Prostate gland (tissue), 2 donors: ENCODE measurements at places on chromosomes 3 and 15. TPM values are rescaled to one million over a fixed set of nuclear protein-coding genes. Genes with fewer than 3 reads are reported as not detected.

DNA sequence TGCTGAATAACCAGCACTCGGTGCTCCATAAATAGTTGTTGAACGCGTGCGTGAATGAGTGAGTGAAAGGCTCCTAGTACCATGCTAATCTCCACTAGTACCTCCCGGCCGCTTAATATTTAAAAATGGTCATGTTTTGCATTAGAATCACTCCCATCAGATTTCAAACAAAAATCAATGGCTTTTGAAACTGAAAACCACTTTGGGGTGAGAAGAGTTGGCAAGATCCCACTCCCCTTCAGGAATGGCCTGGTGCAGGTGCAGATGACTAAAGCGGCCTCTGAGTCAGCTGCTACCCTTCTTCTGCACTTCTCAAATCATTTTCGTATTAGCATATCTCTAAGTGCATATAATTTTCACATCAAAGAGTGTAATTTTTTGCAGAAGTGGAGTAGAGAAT is 425.3 kb upstream of the PROK2 start:
- DNase-seq: no peak

GRCh38 chr3:87354398-87354797 is 78.0 kb upstream of the POU1F1 start:
- no peak for DNase-seq

- DNase-seq: no peak
Observed at GRCh38 chr3:28891485-28891884, 389.4 kb upstream of the RBMS3 start.

DNA sequence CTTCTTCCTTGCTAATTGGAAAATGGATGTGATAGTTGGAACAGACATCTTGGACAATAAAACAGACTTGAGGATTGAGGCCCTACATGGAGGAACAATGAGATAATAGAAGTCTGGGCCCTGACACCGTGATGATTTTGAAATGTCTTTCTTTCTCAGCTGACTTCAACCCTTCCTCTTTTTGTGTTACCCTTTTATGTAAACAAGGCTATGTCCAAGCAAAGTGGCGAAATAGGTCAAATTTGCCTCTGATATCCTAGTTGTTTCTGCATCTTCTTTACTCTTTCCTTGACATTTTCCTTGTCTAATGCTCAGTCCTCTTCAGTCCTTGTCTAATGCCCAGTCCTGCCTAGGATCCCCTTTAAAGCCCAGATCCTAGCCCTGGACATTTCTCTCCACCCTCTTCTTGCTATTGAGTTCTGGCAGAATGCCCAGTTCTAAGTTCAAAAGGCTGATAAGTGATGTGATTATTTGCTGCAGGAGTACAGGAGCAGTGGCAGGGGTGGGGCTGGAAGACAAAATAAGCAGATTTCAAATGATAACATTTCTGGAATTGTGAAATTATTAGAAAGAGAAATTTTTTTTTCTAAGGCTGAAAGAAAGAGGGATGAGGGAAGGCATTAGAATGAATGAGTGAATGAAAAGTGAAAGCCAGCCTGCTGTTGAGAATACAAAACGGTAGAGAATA is 6.5 kb upstream of the VPS8 start:
- DNase-seq: no peak

DNA sequence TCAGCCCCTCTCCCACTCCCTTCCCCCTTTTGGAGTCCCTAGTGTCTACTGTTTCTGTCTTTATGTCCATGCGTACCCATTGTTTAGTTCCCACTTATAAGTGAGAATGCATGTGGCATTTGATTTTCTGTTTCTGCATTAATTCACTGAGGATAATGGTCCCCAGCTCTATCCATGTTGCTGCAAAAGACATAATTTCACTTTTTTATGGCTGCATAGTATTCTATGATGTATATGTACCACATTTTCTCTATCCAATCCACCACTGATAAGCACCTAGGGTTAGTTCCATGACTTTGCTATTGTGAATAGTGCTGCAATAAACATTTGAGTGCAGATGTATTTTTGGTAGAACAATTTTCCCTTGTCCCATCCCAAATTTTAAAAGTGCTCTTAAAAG is 34.2 kb upstream of the RSL24D1 start:
- no peak for DNase-seq

CTXN2 gene
- not detected for total RNA-seq

DNA sequence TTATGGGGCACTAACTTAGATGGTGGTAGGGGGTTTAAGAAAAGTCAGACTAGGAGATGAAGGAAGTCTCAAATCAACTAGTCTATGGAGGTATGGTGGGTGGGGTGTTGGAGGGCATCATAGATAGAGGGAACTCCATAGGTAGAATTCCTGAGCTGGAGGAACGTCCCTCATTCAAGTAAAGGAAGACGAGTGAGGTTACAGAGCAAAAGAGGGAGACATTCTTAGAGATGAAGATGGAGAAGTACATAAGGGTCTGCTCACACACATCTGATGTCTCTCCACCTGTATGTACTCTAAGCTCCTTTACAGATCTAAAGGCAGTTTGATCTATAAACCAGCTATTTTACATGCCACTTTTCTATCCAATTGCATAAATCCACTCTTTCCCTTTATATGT is 1.4 kb downstream of the PLSCR1 start:
- DNase-seq: no peak

- no peak for DNase-seq
Observed at GRCh38 chr3:117297065-117297464, 587.5 kb downstream of the TUSC7 start.

MCTP2 gene
- 46.3 TPM for total RNA-seq

LMOD3 gene
- not detected for total RNA-seq

HCN4 gene
- total RNA-seq: 6.0 TPM

DNA sequence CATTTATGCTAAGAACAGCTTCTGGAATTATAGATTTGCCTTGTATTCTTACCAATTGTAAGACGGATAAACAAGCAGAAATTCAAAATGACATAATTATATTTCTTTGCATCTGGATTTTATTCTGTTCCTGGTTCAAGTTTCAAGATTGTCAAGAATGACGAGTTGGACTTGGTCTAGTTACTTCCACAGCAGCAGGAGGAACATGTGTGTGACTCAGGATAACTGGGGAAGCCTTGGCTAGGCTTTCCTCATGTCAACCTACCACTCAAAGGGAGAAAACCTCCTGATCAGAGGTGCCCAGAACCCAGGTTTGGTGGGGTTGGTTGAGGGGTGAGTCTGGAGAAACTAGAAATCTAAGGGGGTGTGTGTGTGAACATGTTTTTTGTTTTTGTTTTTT is 259.7 kb downstream of the SOX2 start:
- no peak for DNase-seq

DNA sequence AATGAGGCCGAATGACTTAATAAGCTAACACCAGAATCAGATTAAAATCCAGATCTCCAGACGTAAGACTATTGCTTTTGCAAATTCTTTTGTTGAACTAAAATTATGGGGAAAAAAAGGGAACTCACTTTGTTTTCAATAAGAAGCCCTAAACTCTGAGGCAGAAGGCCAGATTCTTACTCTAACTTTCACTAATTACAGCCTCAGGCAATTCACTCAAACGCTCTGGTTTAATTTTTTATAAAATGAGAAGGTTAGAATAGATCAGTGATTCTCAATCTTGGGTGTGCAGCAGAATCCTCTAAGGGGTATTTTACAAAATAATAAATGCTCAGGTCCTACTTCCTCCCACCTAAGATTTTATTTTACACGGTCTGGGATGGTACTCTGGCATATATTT is 38.1 kb downstream of the C3orf70 start:
- DNase-seq: no peak

GRCh38 chr3:39707314-39707909 is 102.0 kb upstream of the MYRIP start:
- peak; percentile 15 for DNase-seq

CPN2 gene
- total RNA-seq: 1.3 TPM

GRCh38 chr3:4601892-4602291 is 108.7 kb downstream of the ITPR1 start:
- no peak for DNase-seq

GOLGA6L7 gene
- total RNA-seq: not detected

GRCh38 chr3:87997298-87997697 is 61.5 kb downstream of the CGGBP1 start:
- DNase-seq: no peak

DNA sequence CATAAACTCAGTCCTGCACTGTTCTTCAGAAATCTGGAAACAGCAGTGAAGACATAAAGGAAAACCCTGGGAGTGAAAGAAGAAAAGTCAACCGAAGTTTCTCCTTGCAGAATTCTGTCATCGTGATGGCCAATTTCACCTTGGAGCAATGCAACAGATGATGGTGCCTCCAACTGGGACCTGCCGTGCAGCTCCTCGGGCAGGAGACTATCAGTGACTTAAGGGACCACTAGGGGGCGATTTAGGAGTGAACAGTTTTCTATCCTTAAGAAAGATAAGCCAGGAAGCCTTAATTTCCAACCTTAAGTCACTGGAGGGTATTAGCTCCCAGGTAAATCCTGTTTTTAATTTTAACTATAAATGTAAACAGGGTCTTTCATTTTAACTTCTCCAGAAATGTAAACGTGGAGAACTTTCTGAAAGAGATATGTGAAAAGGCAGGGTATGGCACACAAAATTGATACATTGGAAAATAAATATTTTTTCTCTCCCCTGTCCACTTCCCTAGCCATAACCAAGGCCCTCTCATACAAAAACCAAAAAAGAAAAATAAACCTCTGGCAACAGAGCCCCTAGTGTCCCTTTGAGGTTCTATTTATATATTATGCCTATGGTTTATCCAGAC is 116.3 kb downstream of the PDZRN3 start:
- DNase-seq: peak; percentile 82

DNA sequence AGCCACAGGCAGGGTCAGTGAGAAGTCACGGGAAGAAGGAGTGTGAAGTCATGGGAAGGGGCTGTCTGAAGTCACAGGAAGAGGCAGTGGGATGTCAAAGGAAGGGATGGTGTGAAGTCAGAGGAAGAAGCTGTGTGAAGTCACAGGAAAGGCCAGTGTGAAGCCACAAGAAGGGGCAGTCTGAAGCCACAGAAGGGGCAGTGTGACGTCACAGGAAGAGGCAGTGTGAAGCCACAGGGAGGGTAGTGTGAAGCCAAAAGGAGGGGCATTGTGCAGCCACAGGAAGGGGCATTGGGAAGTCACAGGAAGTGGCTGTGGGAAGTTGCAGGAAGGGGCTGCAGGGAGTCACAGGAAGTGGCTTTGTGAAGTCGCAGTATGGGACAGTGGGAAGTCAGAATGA is 35.1 kb downstream of the GASK1A start:
- no peak for DNase-seq

DNA sequence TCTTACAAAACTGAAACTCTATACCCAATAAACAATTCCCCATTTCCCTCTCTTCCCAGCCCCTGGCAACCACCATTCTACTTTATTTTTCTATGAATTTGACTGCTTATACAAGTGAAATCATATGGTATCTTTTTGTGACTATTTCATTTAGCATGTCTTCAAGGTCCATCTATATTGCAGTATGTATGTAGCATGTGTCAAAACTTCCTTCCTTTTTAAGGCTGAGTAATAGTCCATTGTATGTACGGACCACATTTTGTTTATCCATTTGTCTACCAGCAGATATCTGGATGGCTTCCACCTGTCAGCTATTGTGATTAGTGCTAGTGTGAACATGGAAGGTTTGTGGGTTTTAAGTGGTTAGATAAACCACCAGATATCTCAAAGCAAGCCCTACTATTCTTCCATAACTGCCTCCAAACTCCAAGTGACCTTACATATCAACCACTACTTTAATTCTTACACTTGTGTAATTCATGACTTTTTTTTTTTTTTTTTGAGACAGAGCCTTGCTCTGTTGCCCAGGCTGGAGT is 134.7 kb downstream of the TMCC1 start:
- no peak for DNase-seq

TIMP4 gene
- total RNA-seq: 5.6 TPM

DNA sequence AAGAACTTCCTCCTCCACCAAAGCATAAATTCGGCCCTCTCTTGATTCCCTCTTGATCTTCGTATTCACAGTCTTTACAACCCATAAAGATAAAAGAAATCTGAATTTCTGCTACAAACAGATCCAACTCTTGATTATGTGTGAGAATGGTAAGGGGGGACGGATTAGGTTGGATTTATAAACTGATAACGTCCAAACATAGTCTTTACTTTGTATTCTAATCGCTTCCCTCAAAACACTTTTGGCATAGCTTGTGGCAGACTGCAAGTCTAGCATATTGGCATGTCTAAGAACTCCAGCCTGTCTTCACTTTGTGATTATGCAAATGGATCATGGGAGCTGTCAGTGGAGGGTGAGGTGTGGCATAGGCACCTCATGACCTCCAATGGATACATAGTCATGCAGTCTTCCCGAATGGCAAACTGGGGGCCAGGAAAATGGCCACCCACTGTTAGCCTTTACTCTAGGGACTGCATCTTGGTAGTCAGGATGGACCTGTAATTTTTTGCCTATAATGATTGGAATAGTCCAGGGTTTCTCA is 24.3 kb upstream of the GPR171 start:
- DNase-seq: no peak

- no peak for DNase-seq
Observed at GRCh38 chr3:156160647-156161046, 40.3 kb downstream of the KCNAB1 start.

DNA sequence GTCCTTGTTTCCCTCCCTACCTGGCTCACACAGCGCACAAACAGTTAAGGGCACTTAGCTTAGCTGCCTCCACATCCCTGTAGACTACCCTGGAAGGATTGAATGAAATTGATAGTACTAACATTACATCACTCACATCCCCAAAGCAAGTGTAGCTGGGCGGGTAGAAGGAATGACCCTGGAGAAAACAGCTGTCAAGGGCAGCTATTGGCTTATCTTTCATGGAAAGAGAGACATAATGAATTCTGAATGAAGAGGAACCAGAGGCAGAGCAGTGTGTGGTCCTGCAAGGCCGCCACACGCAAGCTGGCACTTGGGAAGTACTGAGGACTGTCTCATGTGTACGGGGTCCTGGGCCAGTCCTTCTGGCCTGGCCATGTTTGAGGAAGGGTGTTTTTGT is 369.6 kb upstream of the RGMA start:
- no peak for DNase-seq

SENP8 gene
- 5.9 TPM for total RNA-seq

GRCh38 chr15:39728845-39729244 is 53.8 kb downstream of the FSIP1 start:
- no peak for DNase-seq

ACP3 gene
- 14,359 TPM for total RNA-seq

DUOXA1 gene
- 38.8 TPM for total RNA-seq

GRCh38 chr3:171528102-171528501 is 67.9 kb upstream of the TNIK start:
- no peak for DNase-seq
